T-cell (primary cell): ENCODE measurements at places on chromosomes 13 and 19.
A peak's percentile ranks its signal among the peaks of the same experiment; 100 is the strongest.

GRCh38 chr13:34351134-34351533 is 533.2 kb downstream of the RFC3 start:
- DNase-seq: no peak

DNA sequence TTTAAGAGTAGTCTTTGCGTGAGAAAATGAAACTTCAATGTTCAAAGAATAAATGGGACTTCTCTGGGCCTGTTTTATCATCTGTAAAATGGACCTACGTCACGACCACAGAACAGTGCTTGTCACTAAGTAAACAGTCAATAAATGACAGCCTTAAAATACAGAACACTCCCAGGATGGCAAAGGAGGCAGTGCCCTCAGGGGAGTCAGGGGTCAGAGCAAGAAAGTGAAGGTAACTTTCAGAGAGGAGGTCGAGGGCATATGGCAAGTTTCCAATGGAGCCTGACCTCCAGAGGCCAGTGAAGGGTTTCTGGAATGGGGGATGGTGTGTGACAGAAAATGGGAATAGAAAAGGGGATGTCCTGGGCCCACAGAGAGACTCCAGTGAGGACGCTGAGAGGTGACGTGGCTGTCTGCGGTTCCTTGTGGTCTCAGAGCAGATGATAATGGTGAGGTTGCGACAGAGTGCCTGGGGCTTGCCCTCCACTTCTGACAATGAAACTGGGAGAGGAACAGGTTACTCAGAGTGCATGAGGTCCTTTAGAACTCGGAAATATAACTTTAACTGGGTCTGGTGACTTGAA is 91.8 kb downstream of the UBL3 start:
- DNase-seq: peak; percentile 61

DNA sequence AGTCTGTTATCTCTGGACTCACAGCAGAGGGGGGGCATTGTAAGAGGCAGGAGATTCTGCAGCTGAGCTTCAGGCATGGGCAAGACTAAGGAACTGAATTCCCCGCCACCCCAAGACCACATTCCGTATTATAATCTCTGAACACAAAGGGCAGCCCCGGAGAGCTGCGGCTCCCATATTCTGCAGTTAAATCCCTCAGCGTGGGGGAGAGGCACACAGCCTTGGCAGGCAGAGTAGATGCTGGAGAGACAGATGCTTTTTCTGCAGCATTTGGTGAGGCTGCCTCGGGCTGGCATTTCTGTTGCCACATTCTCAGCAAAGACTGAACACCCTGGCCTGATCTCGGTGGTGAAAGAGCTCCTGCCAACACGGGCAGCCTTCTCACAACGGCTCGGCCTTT is 12.9 kb downstream of the CHAF1A start:
- no peak for DNase-seq

- DNase-seq: no peak
Observed at GRCh38 chr19:39768786-39769185, 9.9 kb upstream of the LEUTX start.

DNA sequence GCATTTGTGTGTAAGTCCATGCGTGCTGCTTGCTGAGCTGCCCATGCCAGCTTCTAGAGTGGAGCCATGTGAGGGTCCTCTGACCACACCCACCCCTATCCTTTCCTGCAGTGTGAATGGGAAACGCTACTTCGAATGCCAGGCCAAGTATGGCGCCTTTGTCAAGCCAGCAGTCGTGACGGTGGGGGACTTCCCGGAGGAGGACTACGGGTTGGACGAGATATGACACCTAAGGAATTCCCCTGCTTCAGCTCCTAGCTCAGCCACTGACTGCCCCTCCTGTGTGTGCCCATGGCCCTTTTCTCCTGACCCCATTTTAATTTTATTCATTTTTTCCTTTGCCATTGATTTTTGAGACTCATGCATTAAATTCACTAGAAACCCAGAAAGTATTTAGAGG is 10.3 kb downstream of the TBCB start:
- DNase-seq: no peak

GRCh38 chr19:10227026-10227971 is 3.8 kb downstream of the S1PR2 start:
- no peak for DNase-seq

DNA sequence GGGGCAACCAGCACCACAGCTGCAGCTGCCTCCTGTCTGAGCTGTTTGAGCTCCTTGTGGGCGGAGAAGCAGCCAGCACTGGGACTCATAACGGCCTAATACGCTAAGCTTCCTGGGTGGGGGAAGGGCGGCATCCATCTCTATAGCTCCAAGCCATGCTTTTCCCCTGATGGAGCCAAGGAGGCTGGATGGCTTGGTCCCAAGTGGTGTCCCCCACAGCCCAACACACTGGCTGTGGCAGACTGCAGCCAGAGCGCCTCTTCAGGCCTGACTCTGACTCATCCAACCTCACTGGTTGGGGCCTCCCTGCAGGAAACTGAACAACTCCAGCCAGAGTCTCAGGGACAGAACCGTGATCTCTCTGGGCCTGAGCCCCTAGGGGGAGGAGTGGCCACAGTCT is 537.3 kb downstream of the SUCLA2 start:
- DNase-seq: no peak

GRCh38 chr19:13214036-13214730 is 64.0 kb downstream of the IER2 start:
- no peak for DNase-seq

- DNase-seq: peak; percentile 58
Observed at GRCh38 chr19:33416307-33417215, 43.1 kb downstream of the CEBPG start.

DNA sequence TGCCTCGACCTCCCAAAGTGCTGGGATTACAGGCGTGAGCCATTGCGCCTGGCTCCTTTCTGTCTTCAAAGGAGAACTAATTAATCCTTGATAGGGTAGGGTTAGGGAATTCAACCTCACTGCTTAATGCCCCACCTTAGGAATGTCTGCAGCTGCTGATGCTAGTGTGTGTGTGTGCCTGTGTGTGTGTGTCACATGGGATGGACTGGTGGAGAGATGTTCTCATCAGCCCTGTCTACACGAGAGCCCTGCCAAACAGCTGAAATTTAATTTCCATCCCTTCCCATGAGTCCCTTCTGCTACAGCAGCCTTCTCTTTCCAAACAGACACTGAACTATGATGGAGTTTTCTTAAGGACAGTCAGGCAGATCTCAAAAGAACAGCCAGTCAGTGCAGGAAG is 46.5 kb upstream of the CLDN10 start:
- DNase-seq: no peak
